ENCODE measurements at places on chromosomes 4 and X.

DNA sequence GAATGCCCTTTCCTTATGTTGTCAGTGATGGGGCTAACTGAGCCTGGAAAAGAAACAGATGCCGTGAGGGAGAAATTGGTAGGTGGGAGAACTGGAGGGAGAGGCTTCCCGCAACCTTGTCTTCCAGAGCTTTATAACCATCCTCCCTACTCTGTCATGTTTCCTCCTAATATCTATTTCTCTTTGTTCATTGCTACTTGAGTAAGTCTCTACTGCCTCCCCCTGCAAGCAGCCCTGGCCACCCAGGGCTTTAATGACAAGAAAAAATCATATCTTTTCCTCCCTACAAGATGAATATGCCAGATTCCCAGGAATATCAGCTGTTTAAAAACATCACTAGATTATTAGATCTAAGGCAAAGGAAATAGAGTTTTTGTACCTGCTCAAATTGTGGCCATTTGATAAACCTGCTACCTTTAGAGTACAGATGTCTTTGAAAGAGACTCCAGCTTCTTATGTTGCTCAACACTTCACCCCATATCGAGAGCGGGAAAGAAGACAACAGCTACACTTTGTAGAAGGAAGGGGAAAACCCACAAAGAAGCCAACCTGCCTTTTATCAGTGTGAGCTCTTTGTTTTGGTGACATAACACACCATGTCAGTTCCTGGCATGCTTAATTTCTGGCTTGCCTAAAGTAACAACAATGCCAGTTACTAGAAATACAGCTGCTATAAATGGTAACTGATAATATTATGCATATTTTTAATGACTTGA, 186.6 kb upstream of the LEF1 start:
- no peak for DNase-seq

- DNase-seq, result no peak
Observed at GRCh38 chrX:154321594-154321993, 26.0 kb downstream of the TKTL1 start.

DNA sequence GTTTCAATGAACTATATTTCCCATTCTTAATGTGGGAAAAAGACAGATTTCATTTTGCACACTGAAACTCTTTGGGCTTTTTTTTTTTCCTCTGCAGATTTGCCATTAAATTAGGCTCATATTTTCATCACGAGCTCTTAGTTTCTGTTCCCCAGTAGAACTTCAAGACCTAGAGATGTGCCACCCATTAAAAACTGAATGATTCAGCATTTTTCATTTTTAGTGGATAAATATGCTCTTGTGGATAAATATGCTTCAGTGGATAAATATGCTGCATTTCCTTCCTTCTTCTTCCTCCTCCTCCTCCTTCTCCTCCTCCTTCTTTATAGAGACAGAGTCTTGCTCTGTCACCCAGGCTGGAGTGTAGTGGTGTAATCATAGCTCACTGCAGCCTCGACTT, 322.4 kb upstream of the PRKX start:
- no peak for DNase-seq

GRCh38 chr4:164012396-164013027, 518.0 kb downstream of the TMA16 start:
- no peak for DNase-seq

DNA sequence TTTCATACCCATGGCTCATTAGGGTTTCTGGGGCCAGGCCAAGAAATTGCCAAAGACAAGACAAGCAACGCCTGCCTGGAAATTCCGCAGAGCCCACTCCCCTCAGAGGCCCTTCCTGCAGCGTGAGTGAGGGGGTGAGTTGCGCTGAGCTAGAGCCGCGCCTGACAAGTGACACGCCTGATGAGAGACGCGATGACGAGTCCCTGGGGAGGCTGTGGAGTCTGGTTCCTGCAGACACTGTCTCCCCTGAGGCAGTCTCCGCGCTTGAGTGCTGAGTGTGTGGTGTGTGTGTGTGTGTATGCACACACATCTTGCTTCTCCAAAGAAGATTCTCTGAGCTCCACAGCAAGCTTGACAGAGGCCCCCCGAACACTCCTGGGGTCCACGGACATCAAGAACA, 269.8 kb downstream of the BCOR start:
- DNase-seq, result peak; percentile 76
